ENCODE measurements at places on chromosomes 12 and 14.
A peak's percentile ranks its signal among the peaks of the same experiment; 100 is the strongest.

DNA sequence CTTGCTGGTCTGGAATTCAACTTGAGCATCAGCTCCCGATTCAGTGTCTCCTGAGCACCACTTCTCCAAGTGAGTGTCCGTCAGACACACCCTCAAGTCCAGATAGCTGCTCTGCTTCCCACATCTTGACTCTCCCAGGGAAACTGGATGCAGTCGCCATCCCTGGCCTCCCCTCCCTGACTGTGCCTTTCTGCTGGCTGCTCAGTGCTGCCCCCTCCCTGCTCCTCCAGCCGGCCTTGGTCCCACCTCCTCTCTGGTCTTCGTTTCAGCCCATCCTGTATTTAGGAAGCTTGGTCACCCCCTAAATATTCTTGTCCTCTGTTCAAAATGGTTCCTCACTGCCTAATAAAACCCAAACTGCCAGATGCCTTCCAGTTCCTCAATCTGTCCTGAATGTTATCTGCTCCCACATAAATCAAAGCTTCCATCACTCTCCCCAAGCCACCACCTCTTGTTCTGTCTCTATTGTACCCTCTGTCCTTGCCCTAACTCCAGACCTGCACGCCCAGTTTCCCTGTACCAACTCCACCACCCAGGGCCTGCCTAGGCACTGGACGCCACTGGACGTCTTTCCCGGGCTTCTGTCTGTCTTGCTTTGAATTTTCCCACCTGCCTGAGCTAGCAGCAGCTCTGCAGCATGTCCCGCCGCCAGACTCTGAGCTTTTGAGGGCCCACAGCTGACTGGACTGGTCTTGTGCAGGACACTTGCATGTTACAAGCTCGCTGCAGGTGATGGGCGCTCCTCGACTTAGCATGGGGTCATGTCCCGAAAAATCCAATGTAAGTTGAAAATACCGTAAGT is 33.8 kb downstream of the CCDC92 start:
- no peak for DNase-seq

DNA sequence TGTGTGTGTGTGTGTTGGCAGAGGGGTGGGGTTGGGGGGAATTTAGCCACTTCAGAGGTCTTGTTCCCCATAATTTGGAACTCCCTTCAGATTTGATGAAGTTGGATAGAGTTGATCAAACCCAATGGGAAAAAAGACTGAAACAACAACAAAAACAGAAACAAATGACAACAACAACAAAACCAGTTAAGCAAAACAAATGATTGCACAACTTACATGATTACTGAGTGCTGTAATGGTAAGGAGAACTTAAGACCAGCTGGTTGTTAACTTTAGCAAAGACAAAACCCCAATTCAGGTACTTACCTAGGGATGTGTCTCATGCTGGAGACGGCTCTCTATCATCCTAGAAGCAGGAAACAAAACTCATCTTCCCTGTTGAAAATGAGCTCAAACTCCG is 107.8 kb upstream of the DDHD1 start:
- no peak for DNase-seq

DNA sequence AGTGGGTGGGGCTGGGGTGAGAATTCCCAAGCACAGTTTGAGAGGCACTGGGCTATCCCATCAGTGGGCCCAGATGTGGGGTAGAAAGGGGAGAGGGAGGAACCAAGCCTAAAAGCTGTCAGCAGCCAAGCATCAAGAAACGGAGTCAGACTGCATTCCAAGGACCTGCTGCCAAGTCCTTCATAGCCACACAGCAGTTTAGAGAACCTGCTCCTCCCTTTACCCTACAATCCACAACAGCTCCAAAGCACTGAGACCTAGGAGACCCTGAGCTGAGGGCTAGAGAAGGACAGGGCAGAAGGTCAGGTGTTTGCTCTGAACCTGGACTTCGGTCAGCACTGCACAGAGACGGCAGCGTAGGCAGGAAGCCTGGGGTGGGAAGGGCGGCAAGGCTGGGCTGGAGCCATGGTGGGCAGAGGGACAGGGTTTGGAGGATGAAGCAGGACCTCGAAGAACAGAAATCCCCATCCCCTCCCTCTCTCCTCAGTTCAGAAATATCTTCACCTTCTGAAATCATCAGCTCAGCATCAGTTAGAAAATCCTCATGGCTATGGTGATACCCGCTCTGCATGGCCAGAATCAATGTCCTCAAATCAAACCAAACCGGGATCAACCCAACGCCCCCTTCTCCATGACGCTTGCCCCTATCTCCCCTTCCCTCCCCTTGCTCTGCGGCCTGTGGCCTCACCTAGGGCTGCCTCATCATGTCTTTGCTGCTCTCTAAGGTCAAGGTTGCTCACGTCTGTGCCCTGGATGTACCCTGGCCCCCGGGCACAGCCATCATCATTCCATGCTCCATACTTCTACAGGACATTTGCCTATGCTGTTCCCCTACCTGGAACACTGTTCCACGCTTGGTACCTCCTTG is 12.9 kb upstream of the SERPINA4 start:
- DNase-seq = no peak

DNA sequence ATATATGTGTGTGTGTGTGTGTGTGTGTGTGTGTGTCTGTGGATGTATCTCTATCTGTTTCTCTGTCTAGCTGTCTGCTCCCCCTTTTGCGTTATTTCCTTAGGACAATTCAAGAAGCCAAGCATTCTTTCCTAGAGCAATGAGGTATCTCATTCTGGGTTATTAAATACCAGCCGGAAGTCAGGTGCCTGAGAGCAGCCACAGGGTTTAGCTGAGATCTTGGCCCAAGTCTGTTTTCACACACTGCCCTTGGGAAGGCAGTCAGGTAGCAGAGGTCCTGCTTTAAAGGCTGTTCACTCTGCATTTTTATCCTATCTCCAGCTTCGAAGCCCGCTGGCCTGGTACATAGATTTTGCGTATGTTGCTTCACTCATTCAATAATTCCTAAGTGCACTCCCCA is 76.8 kb downstream of the TSPAN9 start:
- no peak for DNase-seq

DNA sequence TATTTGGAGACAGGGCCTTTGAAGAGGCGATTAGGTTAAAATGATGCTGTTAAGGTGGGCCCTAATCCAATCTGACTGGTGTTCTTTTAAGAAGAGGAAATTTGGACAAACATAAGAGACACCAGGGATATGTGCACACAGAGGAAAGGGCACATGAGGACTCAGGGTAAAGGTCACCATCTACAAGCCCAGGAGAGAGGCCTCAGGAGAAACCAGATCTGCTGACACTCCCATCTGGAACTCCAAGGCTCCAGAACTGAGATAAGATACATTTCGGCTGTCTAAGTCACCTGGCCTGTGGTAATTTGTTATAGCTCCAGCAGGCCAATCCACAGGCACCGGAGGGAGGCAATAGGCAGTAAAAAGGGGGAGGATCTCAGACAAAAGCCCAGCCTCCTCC is 48.6 kb downstream of the KICS2 start:
- no peak for DNase-seq

DNA sequence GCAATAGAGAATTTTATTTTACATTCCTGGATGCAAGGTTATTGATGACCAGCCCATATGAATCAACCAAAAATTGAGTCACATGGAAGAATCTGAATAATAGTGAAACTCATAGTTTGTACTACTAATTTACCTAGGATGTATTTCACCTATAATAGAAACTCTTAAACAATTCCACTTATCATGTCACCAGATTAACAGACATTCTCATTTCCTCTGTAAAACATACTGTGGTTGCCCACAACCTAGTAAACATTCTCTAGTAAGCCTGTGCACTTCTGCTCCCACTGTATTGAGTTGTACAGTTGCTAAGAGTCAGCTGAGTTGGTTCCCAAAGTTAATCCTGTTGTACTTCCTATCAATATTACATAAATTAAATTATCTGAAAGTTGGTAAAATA is 196.6 kb upstream of the TMTC1 start:
- no peak for DNase-seq

GRCh38 chr12:75622492-75622891 is 111.1 kb upstream of the KRR1 start:
- DNase-seq = no peak

- no peak for DNase-seq
Observed at GRCh38 chr14:36955376-36955775, 217.0 kb downstream of the SLC25A21 start.

- DNase-seq = no peak
Observed at GRCh38 chr12:49969027-49969426, 3.7 kb upstream of the AQP6 start.

GRCh38 chr12:51238037-51238509 is 553 bp upstream of the DAZAP2 start:
- DNase-seq = no peak

GRCh38 chr12:8596561-8596960 is 16.1 kb downstream of the AICDA start:
- no peak for DNase-seq

- no peak for DNase-seq
Observed at GRCh38 chr14:22003461-22003860, 329.8 kb upstream of the OR4E1 start.

DNA sequence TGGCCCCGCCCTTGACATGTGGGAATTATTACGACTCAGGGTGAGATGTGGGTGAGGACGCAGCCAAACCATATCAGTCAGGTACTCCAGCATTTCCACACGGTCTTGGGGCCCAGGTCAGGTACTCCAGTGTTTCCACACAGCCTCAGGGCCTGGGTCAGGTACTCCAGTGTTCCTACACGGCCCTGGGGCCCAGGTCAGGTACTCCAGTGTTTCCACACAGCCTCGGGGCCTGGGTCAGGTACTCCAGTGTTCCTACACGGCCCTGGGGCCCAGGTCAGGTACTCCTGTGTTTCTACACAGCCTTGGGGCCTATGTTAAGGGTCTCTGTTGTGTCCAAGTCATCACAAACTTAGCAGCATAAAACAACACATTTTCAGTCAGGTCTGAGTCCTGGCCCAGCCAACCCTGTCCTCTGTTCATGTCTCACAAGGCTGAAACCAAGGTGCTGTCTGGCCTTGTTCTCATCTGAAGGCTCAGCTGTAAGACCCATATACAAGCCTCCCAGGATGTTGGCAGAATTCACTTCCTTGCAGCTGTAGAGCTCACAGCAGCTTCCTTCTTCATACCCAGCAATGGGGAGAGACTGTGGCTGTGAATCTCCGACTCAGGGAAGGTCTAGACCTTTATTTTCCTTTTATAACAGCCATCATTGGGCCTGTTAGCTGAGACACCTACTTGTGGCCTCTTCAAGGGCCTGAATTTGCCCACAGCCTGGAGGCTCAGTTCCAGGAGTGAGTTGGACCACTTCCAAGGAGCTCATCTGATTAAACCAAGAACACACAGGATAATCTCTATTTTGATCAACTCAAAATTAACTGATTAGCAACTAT is 107.6 kb upstream of the SFSWAP start:
- peak; percentile 50 for DNase-seq

- DNase-seq = no peak
Observed at GRCh38 chr12:117897372-117898161, 71.2 kb downstream of the KSR2 start.

DNA sequence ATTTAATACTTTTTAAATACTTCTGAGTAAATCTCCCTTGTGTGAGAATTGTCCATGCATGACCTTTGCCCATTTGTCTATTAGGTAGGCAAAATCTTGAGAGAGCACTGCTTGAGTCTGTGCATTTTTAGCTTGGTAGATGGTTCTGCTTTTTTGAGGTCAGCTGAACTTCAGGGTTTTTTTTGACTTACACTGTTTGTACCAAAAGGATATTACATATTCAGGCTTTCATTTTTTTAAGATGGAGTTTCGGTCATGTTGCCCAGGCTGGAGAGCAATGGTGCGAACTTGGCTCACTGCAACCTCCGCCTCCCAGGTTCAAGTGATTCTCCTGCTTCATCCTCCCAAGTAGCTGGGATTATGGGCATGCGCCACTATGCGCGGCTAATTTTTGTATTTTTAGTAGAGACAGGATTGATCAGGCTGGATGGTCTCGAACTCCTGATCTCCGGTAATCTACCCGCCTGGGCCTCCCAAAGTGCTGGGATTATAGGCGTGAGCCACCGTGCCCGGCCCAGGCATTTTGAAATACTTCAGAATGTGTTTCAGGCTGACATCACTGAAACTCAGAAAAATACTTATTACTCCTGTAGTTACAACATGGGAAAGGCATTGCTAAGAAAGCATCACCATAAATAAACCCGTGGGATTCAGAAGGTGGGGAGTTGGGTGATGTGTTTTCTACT is 11.1 kb downstream of the RASSF3 start:
- no peak for DNase-seq

DNA sequence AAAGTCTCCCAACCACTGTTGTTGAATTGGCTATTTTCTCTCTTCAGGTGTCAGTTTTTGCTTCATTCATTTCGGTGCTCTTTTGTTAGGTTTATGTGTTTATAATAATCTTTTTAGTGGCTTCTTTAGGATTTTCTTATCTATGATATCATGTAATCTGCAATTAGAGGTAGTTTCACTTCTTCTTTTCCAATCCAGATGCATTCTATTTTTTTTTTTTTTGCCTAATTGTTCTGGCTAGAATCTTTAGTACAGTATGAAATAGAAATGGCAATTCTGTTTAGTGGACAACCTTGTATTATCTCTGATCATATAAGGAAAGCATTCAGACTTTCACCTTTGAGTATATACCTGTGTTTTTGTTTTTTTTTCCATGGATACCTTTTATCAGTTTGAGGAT is 17.4 kb downstream of the CNOT2 start:
- DNase-seq = no peak

DNA sequence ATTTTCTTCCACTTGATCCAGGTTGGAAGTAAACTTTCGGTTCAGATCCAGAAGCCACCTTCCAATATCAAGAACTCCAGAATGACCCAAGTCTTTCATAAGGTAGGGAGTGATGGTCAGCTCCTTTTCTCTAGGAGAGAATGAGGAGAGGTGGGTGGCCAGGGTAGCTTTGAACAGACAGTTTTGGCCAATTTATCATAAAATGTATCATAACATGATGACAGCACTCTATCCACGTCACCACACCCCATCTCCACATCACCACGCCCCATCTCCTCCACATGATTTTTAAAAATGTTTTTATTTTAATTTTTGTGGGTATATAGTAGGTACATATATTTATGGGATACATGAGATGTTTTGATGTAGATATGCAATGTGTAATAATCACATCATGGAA is 26.9 kb downstream of the DYRK4 start:
- DNase-seq = no peak

- no peak for DNase-seq
Observed at GRCh38 chr14:33420051-33420627, 481.5 kb downstream of the NPAS3 start.

DNA sequence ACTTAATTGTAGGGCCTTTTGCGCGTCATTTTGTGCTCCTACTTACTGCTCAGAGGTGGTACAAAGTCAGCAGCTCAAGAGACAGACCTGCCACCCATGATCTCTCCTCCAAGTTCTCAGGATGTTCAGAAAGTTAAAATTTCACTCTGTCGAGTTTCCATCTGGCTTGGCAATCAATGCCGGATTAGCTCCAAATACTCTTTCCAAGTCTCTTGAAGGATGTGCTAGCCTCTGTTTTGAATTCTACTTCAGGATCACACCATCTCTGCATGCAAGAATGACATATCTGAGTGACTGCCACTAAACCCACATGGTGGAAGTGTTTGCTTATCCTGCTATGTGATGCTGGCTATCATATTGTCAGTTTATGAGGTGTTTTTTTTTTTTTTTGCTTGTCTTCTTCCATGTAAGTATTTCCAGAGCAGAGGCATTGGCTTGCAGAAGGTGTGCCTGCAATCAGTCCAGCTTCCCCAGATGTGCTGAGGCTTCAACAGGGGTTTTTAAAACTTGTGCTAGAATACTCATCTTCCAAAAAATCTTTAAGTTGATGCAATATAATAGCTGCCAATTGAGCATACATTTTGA is 125.6 kb downstream of the RGS6 start:
- no peak for DNase-seq

All from chondrocyte (in vitro differentiated cells).